A549 treated with DMSO at 1 μM for 4 hours (cell line): ENCODE measurements at places on chromosomes 12 and 14. TPM values are rescaled to one million over a fixed set of nuclear protein-coding genes. Genes with fewer than 3 reads are reported as not detected.

The USP44 gene
- total RNA-seq: 0.07 to 0.18 TPM (median 0.17 TPM) in 5 replicates

The WNT1 gene
- total RNA-seq: 0.08 TPM in 1 of 5 replicates, not detected in the others

The SMOC1 gene
- total RNA-seq: 16.7 to 26.5 TPM (median 21.2 TPM) in 5 replicates

The HDAC7 gene
- total RNA-seq: 40.7 to 51.6 TPM (median 46.7 TPM) in 5 replicates

The ITGB7 gene
- 0.26 to 0.47 TPM (median 0.31 TPM) in 5 replicates for total RNA-seq

The TBX3 gene
- total RNA-seq: 17.2 to 23.7 TPM (median 21.5 TPM) in 5 replicates

The MYG1 gene
- 85.4 to 102 TPM (median 93.8 TPM) in 5 replicates for total RNA-seq

The SDSL gene
- 24.4 to 27.0 TPM (median 25.7 TPM) in 5 replicates for total RNA-seq

The CELA1 gene
- total RNA-seq: not detected in 5 replicates

The HOXC9 gene
- total RNA-seq: 7.6 to 12.5 TPM (median 11.6 TPM) in 5 replicates

The GLIPR1L2 gene
- total RNA-seq: 0.11 to 0.14 TPM (median 0.12 TPM) in 4 of 5 replicates, not detected in the other

The MAGOHB gene
- total RNA-seq: 48.3 to 56.6 TPM (median 52.1 TPM) in 5 replicates

The SLC4A8 gene
- 1.0 to 2.6 TPM (median 1.6 TPM) in 5 replicates for total RNA-seq

The KRT3 gene
- 0.05 to 0.07 TPM (median 0.05 TPM) in 3 of 5 replicates, not detected in the others for total RNA-seq

The STAC3 gene
- 0.16 to 0.57 TPM (median 0.27 TPM) in 5 replicates for total RNA-seq

The KLRD1 gene
- total RNA-seq: not detected in 5 replicates

The PLEKHG3 gene
- 32.1 to 54.8 TPM (median 51.5 TPM) in 5 replicates for total RNA-seq

The PIANP gene
- 0.58 to 1.6 TPM (median 0.96 TPM) in 5 replicates for total RNA-seq

The WSB2 gene
- total RNA-seq: 70.1 to 76.2 TPM (median 74.9 TPM) in 5 replicates

The OVCH1 gene
- not detected in 5 replicates for total RNA-seq

The TAS2R30 gene
- total RNA-seq: not detected in 5 replicates

The BEST3 gene
- total RNA-seq: 0.67 to 1.5 TPM (median 1.2 TPM) in 5 replicates

The FAM181A gene
- not detected in 5 replicates for total RNA-seq

The E2F7 gene
- total RNA-seq: 7.0 to 11.0 TPM (median 9.0 TPM) in 5 replicates

The CCDC196 gene
- not detected in 5 replicates for total RNA-seq

The PDE6H gene
- total RNA-seq: not detected in 5 replicates

The RNASE13 gene
- total RNA-seq: not detected in 5 replicates

The RNF212B gene
- total RNA-seq: not detected in 5 replicates

The CD163L1 gene
- total RNA-seq: 0.42 to 0.91 TPM (median 0.52 TPM) in 5 replicates

The STAT6 gene
- total RNA-seq: 43.8 to 56.6 TPM (median 55.8 TPM) in 5 replicates
